Activated naive CD8-positive, alpha-beta T cell treated with anti-CD3 and anti-CD28 coated beads, Interleukin-2, amount 50 U/mL, for 16 hours (primary cell): ENCODE measurements at places on chromosomes 7 and 10.

DNA sequence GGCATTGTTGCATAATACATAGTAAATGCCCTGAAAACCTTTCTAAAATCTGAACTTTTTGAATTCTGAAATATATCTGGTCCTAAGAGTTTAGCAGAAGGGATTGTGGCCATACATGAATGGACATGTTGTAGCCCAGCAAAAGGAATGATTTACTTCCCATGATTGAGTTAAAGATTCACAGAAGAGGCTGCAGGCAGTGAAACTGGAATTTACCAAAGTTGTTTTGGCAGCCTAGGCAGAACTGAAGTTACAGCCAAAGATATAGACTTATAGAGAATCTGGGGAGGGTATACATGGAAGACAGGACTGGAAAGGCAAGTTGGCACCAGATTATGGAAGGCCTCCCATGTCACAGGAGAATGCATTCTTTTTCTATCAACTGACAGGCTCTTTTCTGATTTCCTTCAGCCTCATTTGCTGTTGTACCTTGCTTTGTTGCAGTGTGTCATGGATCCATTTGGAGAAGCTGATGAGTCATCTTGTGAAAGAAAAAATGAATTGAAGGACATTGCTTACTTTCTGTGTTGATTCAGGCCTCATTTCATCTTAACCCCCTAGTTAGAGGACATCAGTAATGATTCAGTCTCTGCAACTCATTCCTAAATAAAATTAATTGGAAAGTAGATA lies 356.2 kb upstream of the LRGUK start:
- DNase-seq = no peak

DNA sequence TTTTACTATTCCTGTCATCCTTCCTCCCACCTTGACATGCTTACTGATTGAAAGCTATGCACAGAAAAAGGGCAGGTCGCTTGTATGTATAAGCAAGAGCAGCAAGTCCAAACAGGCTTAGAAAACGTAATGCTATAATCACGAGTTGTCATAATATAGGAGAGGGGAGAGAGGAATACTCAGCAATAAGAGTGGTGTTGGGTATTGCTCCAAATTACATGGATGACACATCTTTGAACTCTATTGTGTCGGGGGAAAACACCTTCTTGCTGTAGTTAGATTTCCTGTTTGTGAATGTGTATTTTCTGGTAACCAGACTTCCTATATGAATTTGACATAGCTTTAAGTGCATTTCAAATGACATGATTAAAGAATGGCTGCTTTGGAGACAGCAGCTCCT lies 7.5 kb downstream of the MET start:
- no peak for DNase-seq

GRCh38 chr7:32564542-32564941 lies 69.3 kb downstream of the AVL9 start:
- no peak for DNase-seq

GRCh38 chr10:42941790-42942189 lies 135.1 kb upstream of the RET start:
- no peak for DNase-seq

DNA sequence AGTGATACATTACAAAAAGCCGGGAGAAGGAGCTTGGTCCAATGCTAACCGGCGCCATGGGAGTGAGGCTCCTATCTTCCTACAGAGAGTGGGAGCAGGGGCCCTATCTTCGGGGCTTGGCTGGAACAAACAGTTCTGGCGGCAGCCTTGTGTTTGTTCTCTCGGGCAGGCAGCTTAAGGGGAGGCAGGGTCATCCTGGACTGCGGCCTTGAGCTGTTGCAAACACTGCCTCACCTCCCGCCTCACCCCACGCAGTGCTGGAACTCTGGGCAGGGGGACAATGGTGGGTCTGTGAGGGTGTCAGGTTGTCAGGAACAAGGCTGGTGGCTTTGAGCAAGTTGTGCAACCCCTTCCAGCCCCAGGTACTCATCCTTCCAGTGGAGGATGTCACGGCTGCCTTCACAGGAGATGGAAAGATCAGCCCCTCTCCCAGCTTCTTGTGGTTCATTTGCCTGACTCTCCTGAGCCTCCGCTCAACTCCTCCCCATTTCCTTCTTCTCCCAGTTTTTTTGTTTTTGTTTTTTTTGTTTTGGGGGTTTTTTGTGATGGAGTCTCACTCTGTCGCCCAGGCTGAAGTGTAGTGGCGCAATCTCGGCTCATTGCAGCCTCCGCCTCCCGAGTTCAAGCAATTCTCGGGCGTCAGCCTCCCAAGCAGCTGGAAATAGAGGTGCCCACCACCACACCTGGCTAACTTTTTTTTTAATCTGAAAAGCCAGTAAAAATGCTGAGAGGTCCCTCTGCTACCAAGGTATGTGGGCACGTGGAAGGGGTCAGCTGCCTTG lies 57.4 kb downstream of the SPOCK2 start:
- DNase-seq = no peak

DNA sequence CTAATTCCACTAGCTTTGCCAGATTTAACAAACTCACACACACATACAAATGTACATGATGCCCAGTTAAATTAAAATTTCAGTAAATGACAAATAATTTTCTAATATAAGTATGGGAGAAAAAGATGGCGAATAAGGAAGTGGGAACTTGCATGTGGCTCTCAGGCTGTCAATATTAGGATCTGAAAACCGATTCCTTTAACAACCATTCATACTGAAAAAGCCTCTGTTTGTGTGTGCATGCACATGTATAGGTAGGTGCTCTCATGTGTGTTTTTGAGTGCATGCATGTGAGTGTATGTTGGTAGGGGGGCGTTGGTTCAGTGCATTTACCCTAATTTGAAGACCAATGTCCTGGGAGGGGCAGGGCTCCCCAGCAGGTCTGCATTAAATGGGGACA lies 125.3 kb downstream of the HTR7 start:
- DNase-seq = no peak

DNA sequence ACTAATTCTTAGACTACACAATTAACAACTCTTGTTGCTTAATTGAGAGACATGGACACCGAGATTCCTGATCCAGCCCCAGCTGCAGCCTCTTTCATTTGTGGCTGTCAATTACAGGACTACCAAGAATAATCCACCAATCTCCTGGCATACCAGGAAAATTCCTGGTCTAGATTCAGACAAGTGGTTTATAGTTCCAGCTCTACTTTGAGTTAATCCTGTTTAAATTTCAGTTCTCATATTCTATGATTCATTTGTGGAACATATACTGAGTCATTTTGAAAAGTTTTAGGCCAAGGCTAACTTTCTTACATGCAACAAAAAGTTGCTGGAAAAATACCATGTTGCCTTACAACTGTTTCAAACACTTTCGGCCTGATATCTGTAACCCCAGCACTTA lies 253.5 kb downstream of the MAGI2 start:
- no peak for DNase-seq

- DNase-seq = no peak
Observed at GRCh38 chr10:23191764-23192711, at the start of gene PTF1A. Gene PTF1A, plus strand, starts transcription at chr10:23192312. Its CDS starts 219 bp downstream, at chr10:23192531.

GRCh38 chr10:44981172-44982113 lies 2.8 kb upstream of the DEPP1 start:
- no peak for DNase-seq

GRCh38 chr7:38451840-38452239 lies 178.4 kb upstream of the TARP start:
- no peak for DNase-seq

GRCh38 chr10:78028438-78029268 lies 662 bp downstream of the POLR3A start:
- no peak for DNase-seq

DNA sequence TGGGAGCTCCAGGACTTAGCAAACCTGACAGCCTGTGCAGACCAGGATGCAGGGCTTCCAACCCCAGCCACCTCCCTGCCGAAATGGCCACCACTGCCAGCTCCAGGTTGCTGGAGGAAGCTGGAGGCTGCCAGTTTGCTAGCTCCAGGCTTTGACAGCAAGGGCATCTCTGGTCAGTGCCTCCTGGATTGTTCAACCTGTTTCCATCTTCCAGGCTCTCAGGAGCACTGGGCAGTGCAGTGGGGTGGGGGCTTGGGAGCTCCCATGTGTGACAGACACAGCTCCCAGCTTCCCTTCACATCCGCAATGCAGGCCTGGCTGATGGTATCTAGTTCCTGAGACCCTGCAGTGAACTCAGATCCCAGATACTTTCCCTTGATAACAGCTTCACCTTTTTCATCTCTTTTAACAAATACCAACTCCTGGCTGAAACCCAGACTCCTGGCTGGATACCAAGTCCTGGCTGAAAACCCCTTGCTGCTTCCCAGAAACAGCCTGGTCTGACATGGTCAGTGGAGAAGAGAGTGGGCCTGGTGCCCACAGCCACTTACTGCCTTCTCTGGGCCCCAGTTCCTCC lies 20.8 kb upstream of the RET start:
- DNase-seq = no peak
